ENCODE measurements at places on chromosomes 2 and 18.

DNA sequence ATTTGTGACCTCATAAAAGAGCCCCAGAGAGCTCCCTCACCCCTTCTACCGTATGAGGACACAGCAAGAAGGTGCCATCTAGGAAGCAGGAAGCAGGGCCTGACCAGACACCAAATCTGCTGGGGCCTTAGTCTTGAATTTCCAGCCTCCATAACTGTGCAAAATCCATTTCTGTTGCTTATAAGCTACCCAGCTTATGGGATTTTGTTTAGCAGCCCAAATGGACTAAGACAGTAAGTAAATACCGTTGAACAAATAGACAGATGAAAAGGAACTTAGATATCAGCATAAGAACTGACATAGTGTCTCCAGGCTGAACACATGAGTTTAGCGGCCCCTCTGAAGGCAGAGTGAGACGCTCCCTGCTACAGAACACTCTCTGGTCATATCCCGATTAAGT lies 130.9 kb downstream of the UXS1 start:
- no peak for DNase-seq

GRCh38 chr2:212711856-212712255 lies 173.3 kb upstream of the ERBB4 start:
- no peak for DNase-seq

DNA sequence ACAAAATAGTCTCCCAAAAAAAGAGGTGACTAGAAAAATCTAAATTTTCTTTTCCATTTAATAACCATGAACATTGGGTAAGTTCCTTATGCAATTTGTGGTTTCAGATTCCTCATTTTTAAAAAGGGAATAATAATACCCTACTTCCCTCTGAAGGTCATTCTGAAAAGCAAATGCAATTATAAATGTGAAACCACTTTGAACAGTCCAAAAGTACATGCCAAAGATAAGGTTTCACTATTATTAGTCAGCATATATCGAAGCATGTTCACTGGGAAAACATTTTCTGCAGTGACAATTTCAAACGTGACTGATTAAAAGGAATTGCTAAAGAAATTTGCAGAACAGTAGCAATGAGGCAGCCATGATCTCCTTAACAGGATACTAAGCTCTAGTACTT lies 100.1 kb upstream of the RNF152 start:
- DNase-seq: no peak

- no peak for DNase-seq
These were observed 200.0 kb downstream of the DNER start for GRCh38 chr2:229514273-229514895.

GRCh38 chr2:8752385-8752784 lies 70.5 kb downstream of the ID2 start:
- no peak for DNase-seq

DNA sequence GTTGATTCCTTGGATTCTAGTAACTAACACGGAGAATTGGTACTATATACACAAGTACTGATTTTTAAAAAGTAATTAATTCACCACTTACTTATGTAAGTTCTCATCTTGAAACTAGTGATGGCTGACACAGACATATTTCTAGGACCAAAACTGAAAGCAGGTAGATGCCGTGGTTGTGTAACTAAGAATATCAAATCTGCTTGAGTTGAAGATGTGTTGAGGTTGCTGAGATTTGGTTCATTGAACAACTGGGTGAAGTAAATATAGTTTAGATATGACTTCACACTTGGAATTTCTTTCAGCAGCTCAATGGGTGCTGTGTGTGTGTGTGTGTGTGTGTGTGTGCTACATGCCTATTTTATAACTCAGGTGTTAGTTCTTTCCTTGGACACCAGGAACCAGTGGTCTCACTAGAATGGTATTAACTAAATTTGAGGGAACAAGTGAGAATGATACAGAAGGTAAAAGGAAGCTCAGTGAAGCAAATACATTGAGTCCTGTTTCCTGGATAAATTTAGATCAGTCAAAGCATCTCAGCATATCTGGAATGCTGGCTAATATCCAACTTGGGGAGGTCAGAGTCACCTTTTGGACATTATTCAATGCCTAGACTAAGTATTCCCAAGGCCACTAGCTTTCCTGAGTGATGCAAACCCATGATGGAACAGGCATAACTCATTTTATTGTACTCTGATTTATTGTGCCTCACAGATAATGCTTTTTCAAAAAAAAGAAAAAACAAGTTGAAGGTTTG lies 110.7 kb upstream of the ZEB2 start:
- DNase-seq: no peak

Measured in right atrium auricular region (tissue), 2 donors.